NCI-H1417 treated with DMSO at 0.1 percent for 48 hours (cell line): ENCODE measurements at places on chromosomes 16 and 17.

- DNase-seq: no peak
Measured at GRCh38 chr17:82200743-82201497, 11.7 kb downstream of the CCDC57 start.

DNA sequence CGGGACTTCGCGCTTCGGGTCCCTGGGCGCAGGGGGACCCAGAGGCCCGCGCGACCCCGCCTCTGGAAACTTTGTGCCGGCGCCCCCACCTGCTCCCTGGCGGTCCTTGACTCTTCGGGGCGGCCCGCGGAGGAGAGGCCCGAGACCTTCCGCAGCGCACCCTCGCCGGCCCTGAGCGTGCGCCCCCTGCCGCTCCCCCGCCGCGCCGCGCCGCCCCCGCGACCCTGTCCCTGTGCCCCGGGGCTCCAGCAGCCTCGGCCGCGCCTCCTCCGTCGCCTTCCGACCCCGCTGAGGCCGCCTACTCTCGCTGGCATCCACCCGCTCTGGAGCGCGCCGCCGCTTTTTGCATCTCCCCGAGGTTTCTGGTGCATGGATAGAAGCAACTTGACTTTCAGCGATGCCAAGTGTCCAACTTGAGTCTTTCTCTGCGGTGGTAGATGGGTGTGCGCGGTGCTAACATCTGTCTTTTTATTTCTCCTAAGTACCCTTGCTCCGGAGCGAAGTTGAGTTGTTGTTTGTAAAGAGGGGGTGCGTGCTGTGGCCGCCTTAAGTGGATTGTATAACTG, 414 bp downstream of the DUSP14 start:
- no peak for DNase-seq

- DNase-seq: no peak
Measured at GRCh38 chr16:87203060-87203656, 114.0 kb downstream of the C16orf95 start.

DNA sequence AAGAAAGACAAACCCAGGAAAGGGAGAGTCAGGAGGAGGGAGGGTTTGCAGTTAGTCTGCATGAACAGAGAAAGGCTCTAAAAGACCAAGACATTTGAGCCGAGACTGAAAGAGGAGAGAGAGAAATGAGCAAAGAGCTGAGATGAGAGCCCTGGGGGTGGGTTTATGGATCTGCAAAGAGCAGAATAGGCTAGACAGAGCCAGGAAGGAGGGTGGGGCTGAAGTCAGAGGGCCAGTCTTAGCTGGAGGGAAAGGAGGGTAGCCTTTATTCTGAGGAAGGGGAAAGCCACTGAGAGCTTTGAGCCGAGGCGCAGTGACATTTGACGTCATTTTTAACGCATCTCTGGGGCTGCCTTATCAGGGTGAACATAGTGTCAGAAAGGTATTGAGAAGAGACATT, 85.7 kb upstream of the CDH13 start:
- no peak for DNase-seq

GRCh38 chr16:1984347-1985225, 593 bp downstream of the GFER start:
- no peak for DNase-seq

DNA sequence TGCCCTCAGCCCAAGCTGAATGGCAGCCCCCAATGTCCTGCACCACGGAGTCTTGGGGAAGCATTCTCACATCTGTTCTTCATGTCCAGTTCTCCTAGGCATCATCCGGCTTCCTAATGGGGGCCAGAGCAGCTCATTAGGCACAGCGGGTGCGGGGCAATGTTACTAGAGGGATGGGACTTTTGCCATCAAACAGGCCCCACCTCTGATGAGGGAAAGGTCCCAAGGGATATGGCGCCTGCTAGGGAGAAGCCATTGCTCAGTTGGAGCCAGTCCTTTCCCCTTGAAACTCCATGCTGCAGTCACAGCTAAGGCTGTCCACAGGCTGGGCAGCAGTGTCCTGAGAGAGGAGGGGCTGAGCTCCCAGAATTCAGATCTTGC, 1.7 kb upstream of the DPH1 start:
- DNase-seq: no peak
